ENCODE measurements at places on chromosomes 7 and 10.

DNA sequence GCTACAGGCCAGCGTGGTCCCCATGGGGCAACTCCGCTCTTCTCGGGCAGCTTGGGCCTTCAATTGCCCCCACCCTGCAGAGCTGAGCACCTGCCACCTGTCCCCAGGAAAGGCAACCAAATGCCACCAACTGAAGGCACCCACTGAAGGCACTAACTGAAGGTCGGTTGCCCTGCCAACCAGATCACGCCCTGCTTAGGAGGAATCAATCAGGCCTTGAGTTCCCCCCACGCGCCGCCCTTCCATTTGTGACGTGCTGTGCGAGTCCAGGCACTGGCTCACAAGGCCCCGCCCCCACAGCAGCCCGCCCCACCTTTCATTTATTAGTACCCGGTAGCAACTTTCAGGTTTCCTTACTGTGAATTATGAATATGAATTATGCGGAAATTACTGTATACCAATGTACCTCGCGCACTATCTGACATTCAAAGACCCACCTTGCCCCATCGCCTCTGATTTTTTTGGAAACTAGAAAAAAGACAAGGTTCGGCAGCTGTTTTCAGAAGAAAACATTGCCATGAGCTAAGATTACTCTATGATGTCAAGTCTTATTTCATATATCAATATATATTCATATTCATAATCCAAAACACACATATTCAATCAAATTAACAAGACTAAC is 83.6 kb upstream of the ABI1 start:
- DNase-seq: no peak

DNA sequence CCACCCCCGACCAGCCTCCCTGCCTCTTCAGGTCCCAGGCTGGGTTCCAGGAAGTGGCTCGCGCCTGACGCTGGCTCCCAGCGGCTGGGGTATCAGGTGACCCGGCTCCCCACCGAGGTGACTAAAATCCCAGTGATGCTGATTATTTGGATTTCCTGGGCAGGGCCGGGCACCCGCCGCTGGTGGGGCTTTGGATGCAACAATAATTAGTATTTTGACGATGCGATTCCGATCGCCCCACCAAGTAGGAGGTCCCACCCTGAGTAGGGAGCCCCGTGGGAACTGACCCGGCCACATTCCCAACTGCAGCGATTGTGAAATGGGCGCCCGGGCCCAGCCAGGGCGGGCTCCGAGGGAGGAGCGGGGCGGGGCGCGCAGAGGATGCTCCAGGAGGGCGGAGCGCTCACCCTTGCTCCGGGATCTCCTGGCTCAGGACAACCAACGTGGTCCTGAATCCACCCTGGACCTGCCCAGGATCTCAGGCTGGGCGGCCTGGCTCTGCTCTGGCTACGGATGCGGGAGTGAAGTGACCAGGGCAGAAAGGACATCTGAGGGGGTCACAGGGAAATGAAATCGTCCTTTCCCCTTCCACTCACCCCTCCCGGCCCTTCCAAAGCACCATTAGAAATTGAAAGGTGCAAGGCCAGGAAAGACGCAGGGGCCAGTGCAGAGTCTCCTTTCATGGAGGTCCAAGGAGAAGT is 32.6 kb downstream of the DUSP5 start:
- DNase-seq: no peak

- DNase-seq: no peak
Observed at GRCh38 chr7:149877890-149878522, 4.2 kb downstream of the ATP6V0E2 start.

DNA sequence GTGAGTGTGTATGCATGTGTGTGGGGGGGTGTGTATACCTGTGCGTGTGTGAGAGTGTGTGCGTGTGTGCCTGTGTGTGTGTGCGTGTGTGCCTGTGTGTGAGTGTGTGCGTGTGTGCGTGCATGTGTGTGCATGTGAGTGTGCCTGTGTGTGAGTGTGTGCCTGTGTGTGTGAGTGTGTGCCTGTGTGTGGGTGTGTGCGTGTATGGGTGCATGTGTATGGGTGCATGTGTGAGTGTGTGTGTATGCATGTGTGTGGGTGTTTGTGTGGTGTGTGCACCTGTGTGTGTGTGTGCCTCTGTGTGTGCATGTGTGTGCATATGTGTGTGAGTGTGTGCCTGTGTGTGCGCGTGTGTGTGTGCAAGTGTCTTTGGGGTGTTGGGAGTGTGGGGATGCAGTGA is 6.4 kb downstream of the ANTXRL start:
- no peak for DNase-seq

GRCh38 chr7:66929935-66930334 is 8.9 kb downstream of the TMEM248 start:
- no peak for DNase-seq

DNA sequence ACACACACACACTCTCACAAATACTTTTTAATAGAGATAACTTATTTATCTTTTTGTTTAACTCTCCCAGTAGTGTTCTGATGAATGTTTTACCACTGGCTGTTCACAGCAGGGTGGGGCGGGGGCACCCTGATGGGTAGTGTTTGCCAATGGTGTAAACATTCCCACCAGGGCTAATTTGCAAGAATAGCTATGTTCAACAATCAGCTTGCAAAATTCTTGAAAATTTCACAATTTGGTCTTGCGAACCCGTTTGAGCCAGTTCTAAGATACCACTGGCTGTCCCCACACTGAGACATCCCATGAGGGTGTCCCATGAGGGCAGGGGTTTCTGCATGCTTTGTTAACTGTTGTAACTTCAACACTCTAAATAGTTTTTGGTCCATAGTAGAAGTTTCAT is 348.5 kb downstream of the CXCL12 start:
- DNase-seq: no peak
